Ascending aorta (tissue), 2 donors: ENCODE measurements at places on chromosomes 3 and 15. TPM values are rescaled to one million over a fixed set of nuclear protein-coding genes. Genes with fewer than 3 reads are reported as not detected.

Gene COL8A1
- 459 TPM for total RNA-seq

DNA sequence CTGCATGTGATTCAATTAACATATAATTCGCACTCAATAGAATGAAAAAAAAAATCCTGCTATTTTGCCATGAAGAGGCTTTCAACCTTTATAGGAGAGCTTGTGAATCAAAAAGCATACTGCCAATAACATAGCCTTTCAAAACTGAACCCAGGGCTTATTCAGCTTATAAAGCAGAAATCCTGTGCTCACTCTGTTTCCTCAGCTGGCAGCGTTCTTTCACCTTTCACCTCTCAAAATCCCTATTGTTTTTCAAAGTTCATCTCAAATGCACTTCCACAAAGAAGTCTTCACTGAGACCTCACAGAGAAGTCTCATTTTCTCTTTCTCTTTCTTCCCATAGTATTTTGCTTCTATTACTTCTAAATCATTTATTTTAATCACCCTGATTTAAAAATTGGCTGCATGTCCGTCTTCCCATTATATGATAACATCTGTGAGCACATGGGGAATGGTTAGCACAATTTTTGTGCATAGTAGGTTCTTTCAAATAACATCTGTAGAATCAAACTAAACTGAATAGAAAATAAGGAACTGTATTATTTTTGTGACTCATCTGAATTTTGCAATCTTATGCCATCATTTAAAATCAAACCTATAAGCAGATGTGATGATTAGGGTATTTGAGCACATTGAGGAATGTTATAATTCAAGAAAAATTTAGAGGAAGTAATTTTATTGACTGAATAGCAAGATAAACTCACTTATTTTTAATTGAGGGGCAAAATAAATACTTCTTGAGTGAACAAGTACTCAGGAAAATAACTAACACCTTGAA lies 373.4 kb downstream of the NLGN1 start:
- no peak for DNase-seq

DNA sequence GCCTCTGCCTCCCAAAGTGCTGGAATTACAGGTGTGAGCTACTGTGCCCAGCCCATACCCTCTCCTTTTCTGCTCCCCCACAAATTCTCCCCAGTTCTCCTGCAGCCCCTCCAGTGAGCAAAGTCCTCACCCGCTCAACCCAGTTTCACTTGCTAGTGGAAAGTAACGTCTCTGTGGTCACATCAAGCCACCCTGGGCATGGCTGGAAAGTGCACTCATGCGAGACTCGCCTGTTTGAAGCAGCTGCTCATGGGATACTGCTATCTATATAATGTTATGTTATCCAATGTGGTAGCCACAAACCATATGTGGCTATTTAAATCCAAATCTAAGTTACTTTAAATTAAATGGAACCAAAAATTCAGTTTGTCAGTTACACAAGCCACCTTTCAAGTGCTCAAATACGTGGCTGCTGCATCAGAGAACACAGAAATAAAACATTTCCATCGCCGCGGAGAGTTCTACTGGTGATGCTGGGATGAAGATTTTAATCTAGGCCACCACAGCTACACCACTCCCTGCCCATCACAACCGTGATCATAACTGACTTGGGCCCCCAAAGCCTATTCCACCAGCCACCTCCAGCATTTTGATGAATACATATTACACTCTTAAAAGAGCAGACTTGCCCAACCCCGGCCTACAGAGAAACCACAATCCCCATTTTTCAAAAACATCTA lies 119.4 kb downstream of the LIPC start:
- DNase-seq, result no peak

Gene EXD1
- total RNA-seq, result not detected

Gene GOLGA6B
- total RNA-seq, result not detected

DNA sequence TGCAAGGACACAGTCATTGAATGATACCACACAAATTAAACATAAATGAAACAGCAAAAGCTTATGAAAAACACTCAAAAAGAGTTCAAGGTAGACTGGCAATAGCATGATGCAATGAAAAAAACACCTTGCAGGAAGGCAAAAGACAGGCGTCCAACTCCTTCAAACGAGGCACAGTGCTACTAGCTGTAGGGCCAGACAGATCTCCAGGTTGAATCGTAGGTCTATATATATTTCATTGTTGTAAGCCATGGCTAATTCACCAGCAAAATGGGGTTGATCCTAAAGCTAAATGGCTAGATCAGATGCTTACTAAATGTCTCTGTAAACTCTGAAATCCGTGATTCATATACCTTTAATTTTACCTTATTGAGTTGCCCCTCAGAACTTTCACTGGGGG lies 94.2 kb downstream of the THRB start:
- DNase-seq, result no peak

Gene FBXO40
- not detected for total RNA-seq

DNA sequence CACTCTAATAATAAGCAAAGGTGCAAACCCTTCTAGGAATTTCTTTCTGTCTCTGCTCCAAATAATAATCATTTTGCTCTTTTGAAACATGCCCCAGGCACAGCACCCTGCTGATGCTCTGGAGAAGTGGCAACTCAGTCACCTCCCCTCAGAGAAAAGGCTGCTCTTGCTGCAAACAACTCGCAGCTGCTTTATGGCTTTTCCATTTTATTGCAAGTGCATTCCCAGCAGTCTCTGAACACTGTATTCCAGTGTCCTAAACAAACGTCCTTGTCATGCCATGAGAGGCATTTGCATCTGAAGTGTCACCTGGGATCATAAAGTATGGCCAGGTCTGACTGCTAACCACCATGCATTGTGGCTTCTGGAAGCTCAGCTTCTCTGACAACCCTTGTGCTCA lies 358.1 kb upstream of the TRIM42 start:
- DNase-seq, result no peak

DNA sequence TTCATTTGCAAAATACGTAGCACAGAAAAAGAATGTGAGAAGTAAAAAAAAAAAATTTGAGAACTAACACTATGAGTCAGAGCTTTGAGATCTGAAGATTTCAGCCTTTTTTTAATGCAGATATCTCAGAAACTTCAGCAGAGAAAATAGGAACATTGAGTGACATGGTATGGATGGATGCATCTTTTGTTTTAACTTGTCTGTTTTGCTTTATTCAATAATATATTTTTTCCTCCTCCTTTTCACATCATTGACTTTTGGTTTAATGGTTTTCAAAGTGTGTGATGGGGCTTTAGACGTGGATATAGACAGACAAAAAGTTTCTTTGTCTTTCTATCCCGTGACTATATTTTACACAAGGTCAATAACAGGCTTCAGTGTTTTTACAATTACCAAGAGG lies 426.7 kb upstream of the FRG2C start:
- no peak for DNase-seq

DNA sequence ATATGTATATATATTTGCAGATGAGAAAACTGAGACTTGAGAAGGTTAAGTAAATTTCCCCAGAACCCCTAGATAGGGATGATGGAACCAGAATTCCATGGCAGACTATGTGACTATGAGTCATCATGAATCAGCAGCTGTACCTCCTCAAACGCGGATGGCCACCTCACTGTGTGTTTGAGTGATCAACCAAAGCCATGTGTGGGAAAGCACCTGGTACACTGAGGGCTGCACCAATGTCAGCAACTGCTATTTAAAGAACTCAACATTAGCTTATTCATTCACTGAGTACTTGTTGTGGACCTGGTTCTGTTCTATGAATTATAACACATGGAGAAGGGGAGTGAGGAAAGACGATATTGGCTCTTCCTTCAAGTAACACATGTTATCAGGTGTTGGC lies 377.0 kb downstream of the GAP43 start:
- DNase-seq, result no peak

Gene WDR82
- 42.0 TPM for total RNA-seq

- DNase-seq, result no peak
Measured at GRCh38 chr15:95626501-95627361, 703.8 kb upstream of the NR2F2 start.

Gene GNB4
- total RNA-seq, result 25.3 TPM

- no peak for DNase-seq
Measured at GRCh38 chr3:196533260-196533681, 18.1 kb upstream of the SMCO1 start.

GRCh38 chr15:66876731-66877476 lies 174.9 kb downstream of the SMAD6 start:
- DNase-seq, result no peak
